ENCODE measurements at places on chromosomes 7 and 10. TPM values are rescaled to one million over a fixed set of nuclear protein-coding genes. Genes with fewer than 3 reads are reported as not detected.
A peak's percentile ranks its signal among the peaks of the same experiment; 100 is the strongest.

Gene TAF3
- total RNA-seq: 12.6 TPM

Gene TECPR1
- total RNA-seq: 36.7 TPM

Gene HECW1
- not detected for total RNA-seq

Gene GRK5
- 29.7 TPM for total RNA-seq

Gene PPP1R9A
- not detected for total RNA-seq

Gene UFSP1
- total RNA-seq: 0.64 TPM

Gene FFAR4
- total RNA-seq: not detected

Gene FAM25C
- total RNA-seq: not detected

Gene KCNIP2
- 0.69 TPM for total RNA-seq

Gene WASHC2C
- 17.9 TPM for total RNA-seq

Gene CDHR3
- 0.52 TPM for total RNA-seq

Gene CACNB2
- not detected for total RNA-seq

Gene PTF1A
- not detected for total RNA-seq

Gene AMPH
- 0.07 TPM for total RNA-seq

Gene DRGX
- total RNA-seq: not detected

Gene PITRM1
- 65.6 TPM for total RNA-seq

- no peak for DNase-seq
Measured at GRCh38 chr10:86936661-86937501, 20.5 kb downstream of the MMRN2 start.

GRCh38 chr7:95092324-95092723, 184.9 kb downstream of the PPP1R9A start:
- DNase-seq: no peak

DNA sequence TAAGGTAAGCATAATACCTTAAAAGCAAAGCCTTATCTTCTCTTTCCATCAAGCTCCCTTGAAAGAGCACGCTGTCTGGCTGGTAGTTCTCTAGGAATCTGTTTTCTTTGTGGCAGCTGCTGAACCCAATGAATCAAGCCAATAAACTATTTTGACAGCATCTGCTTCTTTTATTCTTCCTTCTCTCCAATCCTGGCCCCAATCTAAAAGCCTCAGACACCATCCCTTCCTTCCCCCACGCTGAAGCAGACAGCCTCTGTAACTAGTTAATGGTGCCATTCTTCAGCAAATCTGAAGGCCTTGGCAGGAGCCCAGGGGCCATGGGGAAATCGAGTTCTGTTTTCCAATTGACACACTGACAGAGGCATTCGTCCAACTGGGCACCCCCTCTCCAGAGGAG, 186.6 kb upstream of the LYZL1 start:
- no peak for DNase-seq

DNA sequence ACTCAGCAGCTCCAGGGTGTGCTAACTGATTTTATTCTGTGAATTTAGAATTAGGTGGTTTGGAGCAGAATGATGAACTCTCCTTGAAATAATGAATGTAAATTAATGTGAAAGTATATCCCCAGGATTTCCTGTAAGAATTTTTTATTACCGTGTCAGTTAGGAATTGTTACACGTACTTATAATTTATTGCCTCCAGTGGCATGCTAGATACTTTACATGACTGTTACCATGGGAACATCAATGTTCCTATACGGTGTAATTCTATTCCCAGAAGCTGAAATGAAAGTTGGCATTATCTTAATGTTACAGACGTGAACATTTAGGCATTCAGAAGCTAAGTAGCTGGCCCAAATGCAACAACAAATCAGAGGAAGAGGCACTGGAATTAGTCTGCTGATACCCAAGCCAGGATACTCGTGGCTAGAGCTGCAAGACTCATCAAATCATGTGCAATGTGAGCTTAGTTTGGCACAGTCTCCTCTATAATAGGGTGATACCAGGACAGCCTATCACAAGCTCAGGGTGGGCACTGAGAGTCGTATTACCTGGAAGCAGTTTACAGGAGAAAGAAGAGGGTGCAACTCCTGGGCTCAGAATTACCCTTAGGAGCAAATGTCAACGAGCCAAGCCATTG, 30.0 kb upstream of the PRKAR2B start:
- DNase-seq: no peak

GRCh38 chr7:4774658-4775249, 669 bp upstream of the AP5Z1 start:
- peak; percentile 45 for DNase-seq

GRCh38 chr10:82910301-82910700, 1035.3 kb downstream of the NRG3 start:
- no peak for DNase-seq

GRCh38 chr10:22415072-22415471, 69.8 kb downstream of the SPAG6 start:
- DNase-seq: no peak

GRCh38 chr10:121591186-121591585, 7.1 kb downstream of the FGFR2 start:
- no peak for DNase-seq

- no peak for DNase-seq
Measured at GRCh38 chr10:71658467-71658745, 61.2 kb downstream of the C10orf105 start.

- no peak for DNase-seq
Measured at GRCh38 chr10:104648421-104648820, 7.3 kb downstream of the SORCS3 start.

DNA sequence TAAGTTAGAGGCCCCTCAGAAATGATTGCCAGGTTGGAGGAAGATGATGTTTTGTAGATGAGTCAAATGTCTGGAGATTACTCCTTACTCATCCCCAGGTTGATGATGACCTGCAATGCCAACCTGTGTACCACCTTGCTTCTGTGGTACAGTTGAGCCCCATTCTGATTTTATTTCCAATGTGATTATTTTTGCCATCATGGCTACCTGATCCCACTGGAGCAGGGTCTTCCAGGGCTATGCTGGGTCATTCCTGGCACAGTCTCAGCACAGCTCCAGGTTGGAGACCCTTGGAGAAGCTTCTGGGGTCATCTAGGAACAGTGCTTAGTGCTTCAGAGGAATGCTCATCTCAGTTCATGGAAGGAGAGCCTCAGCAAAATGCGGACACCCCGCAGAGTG, 34.3 kb downstream of the LRRC18 start:
- DNase-seq: no peak

- no peak for DNase-seq
Measured at GRCh38 chr7:40755438-40755837, 620.6 kb downstream of the SUGCT start.

DNA sequence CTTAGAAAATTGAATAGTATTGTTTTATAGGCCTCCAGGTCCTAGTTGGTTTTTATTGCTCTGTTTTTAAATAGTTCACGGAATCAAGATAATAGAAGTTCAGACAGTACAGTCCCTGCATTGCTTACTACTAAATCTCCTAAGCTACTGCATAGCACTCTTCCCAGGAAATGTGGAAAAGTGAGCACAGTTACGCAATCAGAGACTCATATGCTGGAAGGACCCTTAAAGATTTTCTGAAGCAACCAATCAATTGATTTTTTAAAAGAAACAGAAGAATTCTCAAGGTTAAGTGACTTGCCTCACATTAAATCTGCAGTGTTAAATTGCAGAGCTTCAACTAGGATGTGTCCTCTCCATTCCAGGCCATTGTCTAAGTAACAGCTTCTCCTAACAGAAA, 23.1 kb upstream of the DIP2C start:
- DNase-seq: no peak

- DNase-seq: no peak
Measured at GRCh38 chr7:50470250-50471163, 20.4 kb upstream of the FIGNL1 start.

DNA sequence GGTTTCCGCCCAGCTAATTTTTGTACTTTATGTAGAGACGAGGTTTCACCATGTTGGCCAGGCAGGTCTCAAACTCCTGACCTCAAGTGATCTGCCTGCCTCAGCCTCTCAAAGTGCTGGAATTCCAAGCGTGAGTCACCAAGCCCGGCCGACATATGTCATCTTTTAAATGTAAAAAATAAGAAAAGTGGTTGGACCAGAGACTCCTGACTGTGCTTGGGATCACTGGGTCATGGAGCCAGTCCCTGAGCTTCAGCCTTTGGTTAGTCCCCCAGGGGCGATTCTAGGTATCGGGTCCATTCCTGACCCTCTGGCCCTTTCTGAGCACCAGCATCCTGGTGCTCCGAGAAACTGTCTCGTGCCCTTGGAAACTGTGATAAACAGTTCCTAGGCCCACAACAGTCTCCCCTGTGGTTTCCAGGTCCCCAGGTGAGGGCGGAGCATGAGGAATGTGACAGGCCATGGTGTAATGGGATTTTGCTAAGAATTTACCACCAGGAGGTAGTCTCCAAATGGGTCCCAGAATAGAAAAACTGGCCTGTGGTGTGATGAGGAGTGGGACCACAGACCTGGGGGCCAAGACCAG, 32.8 kb downstream of the UBTD1 start:
- no peak for DNase-seq

DNA sequence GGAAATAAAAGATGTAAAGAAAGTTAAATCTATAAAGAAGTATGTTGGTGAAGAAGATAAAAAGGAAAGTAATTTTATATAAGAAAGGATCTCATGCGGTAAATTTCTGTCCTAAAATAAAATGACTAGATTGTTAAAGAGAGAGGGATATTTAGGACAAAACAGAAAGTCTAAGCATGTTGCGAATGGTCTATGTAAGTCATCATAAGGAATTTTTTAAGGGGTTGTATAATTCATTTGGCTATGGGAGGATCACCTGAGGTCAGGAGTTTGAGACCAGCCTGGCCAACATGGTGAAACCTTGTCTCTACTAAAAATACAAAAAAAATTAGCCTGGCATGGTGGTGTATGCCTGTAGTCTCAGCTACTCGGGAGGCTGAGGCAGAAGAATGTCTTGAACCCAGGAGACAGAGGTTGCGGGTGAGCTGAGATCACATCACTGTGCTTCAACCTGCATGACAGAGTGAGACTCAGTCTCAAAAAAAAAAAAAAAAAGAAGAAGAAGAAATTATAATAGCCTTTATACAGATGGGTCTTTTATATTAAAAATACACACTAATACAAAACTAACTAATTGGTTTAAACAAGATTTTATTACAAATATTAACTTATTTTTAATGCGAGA, 294.3 kb downstream of the MAGI2 start:
- DNase-seq: no peak

DNA sequence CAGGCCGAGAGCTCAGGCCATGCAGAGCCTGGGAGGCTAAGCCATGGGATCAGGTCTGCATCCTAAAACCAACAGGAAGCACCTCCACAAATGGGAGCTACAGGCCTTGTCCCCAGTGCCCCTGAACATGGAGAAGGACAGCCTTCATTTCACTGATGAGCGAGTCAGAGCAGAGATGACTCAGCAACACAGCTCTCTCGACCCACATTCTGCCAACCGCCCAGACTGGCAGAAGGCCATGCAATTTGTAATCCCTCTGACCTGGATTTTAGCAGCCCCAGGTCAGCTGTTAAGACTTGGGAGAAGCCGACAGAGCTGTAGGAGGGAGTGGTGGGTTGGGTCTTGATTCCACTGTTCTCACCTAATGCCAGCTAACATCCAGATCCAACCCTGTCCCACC, 25.5 kb downstream of the VOPP1 start:
- peak; percentile 78 for DNase-seq

DNA sequence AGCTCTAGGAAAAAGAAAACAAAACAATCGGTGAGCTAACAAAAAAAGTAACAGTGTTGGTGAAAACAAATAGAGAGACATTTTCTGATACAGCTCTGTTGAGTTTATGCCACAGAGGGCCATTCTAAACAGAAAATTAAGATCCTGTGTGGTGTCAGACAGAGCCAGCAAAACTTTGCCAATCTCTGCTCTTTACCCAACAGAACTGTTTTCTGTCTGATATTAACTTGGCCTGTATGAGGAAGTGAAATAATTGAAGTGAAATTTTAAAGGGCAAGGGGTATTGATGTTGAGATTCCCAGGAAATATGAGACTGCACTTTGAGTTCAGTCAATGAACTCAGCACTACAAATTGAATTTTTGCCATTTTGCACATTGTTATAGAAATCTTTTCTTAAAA, 101.0 kb downstream of the AOAH start:
- DNase-seq: no peak

GRCh38 chr10:44660271-44660670, 250.9 kb upstream of the TMEM72 start:
- DNase-seq: no peak

DNA sequence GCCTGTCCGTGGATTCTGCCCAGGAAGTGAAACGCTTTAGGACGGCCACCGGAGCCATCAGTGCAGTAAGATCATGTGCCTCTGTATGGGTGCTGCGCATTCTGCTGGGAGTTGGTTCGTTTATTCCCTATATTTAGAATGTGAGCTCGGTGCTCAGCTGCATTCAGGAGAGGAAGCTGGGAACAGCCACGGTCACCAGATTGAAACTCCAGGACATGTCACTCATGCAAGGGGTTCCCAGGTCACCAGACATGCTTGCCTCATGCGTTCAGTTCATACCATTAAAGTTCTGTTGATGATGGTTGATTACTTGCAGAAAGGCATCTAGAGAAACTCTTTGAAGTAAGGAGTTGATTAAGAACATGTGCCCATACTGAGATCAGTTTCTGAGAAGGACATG, 78.1 kb downstream of the TRRAP start:
- no peak for DNase-seq

GRCh38 chr7:48426966-48427555, 255.8 kb downstream of the ABCA13 start:
- no peak for DNase-seq

- peak; percentile 61 for DNase-seq
Measured at GRCh38 chr10:78520737-78521430, 487.2 kb downstream of the RPS24 start.

GRCh38 chr7:116711790-116712189, 39.8 kb downstream of the MET start:
- DNase-seq: no peak

DNA sequence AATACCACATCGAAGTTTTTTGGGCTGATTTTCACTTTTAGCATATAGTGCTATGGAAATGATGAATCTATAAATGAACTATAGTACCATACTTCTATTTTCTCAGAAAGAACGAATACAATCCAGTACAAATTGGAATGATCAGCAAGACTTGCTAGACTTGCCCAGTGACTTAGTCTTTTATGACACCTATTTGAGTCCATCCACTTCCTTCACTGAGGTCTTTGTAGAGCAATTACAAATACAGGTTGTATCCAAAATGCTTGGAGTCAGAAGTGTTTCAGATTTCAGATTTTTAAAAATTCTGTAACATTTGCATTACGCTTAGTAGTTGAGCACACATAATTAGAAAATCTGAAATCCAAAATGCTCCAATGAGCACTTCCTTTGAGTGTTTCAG, 104.3 kb downstream of the NRBF2 start:
- no peak for DNase-seq

DNA sequence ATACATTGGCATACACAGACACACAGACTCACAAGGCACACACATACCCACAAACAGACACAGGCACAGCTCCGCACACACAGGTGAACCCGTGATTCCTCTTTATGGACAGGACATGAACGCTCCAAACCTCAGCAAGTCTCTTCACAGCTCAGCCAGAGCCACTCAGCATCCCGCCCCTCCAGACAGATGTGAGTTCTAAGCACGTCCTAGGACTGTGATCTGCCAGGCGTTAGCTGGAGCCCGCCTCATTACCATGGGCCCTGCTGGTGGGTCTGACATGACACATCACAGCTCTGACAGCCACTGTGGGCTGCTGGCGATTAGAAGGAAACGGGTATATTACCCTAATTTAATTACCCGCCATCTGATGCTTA, 176.7 kb upstream of the PPP2R2D start:
- no peak for DNase-seq
